NCI-H748 treated with DMSO at 0.1 percent for 48 hours (cell line): ENCODE measurements at places on chromosomes 3 and 15.

GRCh38 chr15:92651877-92652575 lies 3.5 kb downstream of the FAM174B start:
- DNase-seq: no peak

GRCh38 chr15:47750030-47750739 lies 32.9 kb downstream of the SEMA6D start:
- DNase-seq: no peak

DNA sequence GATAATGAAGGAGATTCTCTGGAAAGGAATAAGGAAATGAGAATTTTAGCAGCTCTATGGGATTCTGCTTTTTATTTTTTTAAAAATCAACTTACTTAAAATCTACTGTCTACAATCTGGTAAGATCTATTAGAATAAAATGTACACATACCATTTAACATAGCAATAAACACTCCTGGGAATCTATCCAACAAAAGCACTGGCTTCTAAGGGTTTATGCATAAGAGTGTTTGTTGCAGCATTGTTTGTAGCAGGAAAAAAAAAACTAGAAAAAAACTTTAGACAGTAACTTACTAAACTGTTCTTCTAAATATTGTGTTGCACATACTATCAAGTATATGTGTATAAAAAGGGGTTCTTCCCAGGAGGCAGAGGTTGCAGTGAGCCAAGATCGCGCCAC lies 15.7 kb upstream of the RBP1 start:
- no peak for DNase-seq

DNA sequence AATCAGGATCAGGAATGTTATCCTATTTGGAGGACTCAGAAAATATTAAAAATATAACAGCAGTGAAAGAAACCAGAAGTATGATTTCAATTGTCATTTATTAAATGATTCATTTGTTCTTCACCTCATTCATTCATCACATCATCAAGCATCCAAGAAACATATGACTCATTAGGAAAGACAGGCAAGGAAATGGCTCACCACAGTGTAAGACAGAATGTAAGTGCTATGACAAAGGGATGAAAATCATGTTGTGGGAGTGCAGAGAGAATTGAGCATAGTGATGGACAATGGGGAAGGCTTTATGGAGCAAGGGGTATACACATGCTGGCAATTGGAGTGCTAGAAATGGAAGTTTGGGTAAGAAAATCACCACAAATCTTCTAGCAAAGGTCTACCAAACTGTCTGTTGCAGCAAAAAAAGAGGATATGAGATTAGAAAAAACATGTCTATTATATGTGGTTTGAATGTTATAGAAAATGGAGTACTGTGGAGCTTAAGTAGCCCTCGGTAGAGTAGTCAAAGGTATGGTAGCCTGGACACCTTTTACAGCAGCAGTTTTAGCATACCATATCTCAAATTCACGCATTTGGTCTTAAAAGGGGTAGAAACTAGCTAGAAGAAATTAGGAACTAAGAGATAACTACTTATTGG lies 111.1 kb upstream of the GPR149 start:
- DNase-seq: no peak

DNA sequence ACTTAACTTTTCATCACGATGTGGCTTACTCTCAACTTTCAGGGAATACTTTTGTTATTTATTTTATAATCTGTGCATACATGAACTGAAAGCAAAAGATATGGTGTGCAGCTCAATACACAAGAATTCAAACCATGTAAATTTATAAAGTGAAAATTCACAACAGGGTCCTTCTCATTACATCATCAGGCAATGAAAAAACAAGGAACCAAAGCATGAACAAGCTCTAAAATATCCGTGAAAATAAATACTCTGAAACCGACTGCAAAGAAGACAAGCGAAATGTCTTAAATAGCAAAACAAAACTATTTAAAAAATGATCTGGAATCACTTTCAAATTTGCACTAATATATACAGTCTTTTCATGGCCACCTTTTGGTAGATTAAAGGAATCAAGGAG lies 28.9 kb downstream of the GNB5 start:
- no peak for DNase-seq

GRCh38 chr3:190229632-190230424 lies 92.4 kb downstream of the CLDN1 start:
- DNase-seq: no peak

DNA sequence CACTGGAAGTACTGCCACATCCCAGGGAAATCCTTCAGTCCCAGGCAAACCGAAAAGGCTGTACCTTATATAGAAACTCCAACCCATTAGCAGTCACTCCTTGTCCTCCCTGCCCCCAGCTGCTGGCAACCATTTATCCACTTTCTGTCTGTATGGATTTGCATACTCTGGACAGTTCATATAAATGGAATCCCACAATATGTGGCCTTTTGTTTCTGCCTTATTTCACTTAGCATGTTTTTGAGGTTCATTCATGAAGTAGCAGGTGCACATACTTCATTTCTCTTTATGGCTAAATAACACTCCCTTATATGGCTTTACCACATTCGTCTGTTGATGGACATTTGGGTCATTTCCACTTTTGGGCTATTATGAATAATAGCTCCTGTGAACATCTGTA lies 51.6 kb upstream of the CMTM8 start:
- DNase-seq: no peak

DNA sequence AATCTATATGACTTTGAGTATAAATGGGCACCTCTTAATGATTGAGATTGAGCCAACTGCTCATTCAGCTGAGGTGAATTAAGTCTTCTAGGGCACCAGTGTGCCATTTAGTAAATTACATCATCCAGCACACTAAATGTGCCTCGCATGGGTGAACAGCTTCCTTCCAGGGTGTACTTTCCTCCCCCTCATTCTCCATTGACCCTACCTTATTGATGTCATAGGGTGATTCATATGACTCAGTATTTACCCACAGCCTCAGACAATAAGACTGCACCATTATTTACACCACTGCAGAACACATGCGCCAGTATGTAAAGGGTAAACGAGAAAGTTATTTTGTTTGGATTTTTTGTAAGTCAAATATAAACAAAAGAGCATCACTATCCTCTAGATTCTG lies 185.2 kb upstream of the ARL6 start:
- peak; percentile 88 for DNase-seq
